ENCODE measurements at places on chromosomes 5 and 9. TPM values are rescaled to one million over a fixed set of nuclear protein-coding genes. Genes with fewer than 3 reads are reported as not detected.

Gene QRFP
- not detected for total RNA-seq

DNA sequence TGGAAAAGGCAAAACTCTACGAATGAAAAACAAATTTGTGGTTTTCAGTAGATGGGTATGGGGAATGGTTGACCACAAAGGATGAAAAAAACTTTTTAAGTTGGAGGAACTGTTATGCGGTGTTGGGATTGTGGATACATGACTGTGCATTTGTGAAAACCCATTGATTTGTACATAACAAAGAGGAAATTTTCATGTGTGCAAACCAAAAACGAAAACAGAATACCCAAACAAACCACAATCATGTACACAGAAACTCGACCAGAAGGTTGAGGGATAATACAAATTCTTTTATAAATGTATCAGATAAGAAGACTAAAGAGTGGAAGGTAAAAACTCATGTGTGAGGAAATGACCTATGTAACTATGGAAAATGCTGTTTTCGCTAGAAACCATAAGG is 1012.4 kb downstream of the CDH18 start:
- peak; percentile 36 for DNase-seq

Gene C5orf52
- not detected for total RNA-seq

GRCh38 chr9:13467157-13467556 is 187.7 kb upstream of the MPDZ start:
- no peak for DNase-seq

- peak; percentile 76 for DNase-seq
These were observed 27.1 kb downstream of the CYSTM1 start for GRCh38 chr5:140202078-140202477.

DNA sequence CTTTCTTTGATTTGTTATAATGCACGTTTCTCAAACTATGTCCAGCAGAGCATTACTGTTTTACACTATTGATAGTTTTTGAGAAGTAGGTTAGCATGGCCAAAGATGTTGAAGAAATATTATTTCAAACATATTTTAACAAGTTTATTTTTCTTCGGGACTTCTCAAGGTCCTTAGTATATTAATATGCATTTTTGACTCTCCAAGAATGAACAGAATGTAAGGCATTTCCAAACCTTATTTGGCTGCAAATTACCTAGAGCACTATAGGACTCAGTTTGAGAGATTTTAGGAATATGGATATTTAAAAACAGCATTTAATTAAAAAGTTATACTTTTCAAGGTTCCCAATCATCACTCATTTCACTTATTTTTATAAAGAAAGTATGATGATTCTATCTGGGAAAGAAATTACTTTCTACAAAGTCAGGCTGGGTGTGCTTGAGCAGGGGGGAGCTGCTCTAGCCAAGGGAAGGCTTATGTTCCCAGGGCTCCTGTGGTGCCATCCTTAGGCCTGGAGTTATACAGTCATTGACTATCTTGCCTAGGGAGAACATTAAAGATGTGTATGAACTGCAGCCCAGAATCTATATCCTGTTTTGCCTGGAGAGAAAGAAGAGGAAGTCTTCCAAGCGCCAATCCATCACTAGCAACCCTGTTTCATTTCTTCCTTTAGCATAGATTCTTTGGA is 27.6 kb upstream of the NREP start:
- DNase-seq: no peak

- no peak for DNase-seq
These were observed 15.1 kb downstream of the AUH start for GRCh38 chr9:91346644-91347043.

Gene PHF24
- total RNA-seq: not detected

- peak; percentile 88 for DNase-seq
These were observed 87.6 kb upstream of the RPS23 start for GRCh38 chr5:82365744-82366228.

DNA sequence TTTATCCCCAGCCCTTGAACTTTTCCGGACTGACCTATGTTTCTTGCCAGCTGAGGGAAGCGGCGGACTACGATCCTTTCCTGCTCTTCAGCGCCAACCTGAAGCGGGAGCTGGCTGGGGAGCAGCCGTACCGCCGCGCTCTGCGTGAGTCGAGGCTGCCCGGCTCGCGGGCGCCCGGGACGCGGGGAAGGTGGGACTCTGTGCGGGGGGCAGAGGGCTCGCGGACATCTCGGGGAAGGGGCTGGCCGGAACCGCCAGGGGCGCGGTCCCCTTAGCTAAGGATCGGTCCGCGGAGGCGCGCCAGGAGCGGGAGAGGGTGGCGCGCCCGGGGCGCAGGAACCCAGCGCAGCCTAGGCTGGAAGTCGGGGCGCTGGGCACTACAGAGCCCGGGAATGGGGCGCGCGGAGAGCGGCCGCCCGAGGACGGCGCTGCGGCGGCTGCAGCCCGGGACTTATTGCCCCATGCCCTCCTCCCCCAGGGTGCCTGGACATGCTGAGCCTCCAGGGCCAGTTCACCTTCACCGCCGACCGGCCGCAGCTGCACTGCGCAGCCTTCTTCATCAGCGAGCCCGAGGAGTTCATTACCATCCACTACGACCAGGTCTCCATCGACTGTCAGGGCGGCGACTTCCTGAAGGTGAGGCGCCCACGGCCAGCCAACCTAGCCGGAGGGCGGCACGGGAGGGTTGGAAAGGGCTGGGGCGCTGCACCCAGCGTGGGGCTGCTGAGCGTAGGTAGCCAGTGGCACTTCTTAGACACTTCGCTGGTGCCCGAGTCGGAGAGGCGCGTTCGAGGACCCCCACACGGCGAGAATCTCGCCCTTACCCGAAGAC is 922 bp downstream of the CRHBP start:
- DNase-seq: peak; percentile 11

DNA sequence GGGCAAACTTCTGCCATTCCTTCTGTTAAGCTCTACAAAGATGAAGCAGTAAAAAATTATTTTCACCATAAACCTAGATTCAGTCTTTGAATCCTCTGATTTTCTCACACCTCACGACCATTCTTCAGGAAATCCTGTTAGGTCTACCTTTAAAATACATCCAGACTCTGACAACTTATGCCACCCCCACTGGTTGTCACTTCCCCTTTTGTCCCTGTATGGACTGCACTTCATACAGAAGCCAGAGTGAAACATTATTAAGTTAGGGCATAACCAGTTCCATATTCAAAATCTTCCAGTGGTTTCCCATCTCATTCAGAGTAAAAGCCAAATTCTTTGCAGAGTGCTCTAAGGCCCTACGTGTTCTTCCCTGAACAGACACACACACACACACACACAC is 499.8 kb downstream of the RASEF start:
- no peak for DNase-seq

Gene PCDHB5
- total RNA-seq: not detected

GRCh38 chr5:44619875-44620610 is 188.7 kb upstream of the MRPS30 start:
- no peak for DNase-seq

Gene UGT3A1
- not detected for total RNA-seq

Gene PTGER4
- total RNA-seq: 4.7 TPM

Gene TAF1L
- 0.02 TPM for total RNA-seq

DNA sequence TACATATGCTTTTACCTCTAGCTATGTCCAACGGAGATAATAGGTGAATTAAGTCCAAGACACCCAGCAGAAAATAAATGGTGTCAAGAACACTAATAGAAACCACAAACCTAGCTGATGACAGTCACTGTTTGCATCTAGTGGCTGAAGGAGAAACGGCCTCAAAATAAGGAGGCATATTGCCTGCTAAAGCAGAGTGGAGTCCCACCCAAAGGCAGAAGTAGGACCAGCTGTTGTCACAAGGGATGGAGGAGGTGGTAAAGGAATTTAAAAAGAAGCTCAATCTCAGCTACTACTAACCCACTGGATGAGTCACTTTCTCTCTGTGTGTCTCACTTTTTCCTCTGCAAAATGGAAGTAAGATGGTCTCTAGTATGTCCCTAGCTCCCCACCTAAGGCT is 224.3 kb downstream of the GRIA1 start:
- DNase-seq: peak; percentile 49

DNA sequence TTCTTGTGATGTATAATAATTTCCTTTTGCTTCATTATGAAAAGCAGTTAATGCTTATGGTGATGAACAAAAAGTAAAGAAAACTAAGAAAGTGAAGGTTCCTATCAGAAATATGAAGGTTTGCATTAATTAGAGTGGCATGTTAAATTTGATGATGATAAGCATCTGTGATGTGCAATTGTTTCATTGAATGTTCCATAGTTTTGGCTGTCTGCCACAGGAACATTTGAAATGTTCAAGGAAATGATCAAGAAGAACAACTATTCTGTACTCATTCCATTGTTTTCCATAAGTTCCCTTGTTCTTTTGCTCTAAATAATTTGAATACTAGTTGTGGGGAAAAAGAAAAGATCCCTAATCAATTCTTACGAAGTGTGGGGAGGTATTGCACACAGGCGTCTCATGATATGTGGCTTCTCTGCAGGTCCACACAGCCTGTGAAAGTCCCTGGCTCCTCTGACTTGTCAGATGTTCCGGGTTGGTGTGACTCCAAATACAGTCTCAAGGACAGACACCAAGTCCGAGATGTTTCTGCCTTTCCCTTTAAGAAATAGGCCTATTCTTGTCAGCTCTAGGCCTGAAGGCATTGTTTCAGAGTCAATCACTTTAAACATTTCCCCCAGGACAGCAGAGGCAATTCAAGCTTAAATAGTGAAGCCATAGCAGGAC is 152.6 kb upstream of the MAST4 start:
- DNase-seq: no peak

GRCh38 chr9:112487799-112488340 is 1.2 kb downstream of the KIAA1958 start:
- DNase-seq: peak; percentile 54

GRCh38 chr5:14272548-14273205 is 129.5 kb downstream of the TRIO start:
- DNase-seq: no peak

Data from M059J (cell line).